Fibroblast of mammary gland (primary cell): ENCODE measurements at places on chromosomes 4 and X.

- no peak for DNase-seq
Measured at GRCh38 chrX:30181353-30181752, 34.0 kb upstream of the MAGEB2 start.

DNA sequence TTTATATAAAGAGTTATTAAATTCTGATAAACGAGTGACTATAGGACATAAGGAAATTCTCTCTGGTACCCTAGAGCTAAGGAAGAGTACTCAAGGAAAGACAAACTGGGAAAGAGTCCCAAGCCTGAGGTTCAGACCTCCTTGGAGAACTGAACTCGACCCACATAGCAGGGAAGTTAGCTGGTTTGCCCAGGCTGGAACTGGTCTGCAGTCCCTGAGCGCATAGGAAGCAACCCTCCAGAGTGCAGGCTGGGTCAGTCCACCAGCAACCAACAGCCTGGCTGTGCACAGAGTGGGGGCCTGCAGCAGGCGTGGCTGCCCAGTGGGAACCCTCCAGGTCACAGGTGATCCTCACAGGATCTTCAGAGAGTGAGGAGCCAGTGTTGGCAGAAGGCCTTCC is 114.1 kb downstream of the SOWAHB start:
- DNase-seq = peak; percentile 26

GRCh38 chrX:119667111-119667878 is 25.7 kb downstream of the SEPTIN6 start:
- peak; percentile 68 for DNase-seq

DNA sequence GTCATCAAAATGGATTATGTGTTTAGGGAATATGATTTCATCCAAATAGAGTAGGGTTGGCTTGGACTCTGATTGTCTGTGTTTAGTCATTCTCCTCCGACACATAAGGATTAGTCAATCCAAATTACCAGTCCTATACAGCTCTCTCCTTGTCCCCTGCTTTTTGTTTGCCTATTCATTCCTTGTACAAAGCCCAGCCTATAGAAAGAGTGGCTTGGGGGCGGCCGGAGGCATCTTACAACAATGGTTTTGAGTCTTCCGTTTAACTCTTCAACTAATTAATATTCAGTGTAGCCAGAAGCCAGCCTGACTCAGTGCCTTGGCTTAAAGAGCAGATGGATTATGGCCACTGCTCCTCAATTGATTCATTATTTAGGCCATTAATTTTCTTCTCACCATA is 796.6 kb upstream of the POU3F4 start:
- DNase-seq = peak; percentile 2

- no peak for DNase-seq
Measured at GRCh38 chrX:85503258-85504158, 124.0 kb upstream of the POF1B start.

DNA sequence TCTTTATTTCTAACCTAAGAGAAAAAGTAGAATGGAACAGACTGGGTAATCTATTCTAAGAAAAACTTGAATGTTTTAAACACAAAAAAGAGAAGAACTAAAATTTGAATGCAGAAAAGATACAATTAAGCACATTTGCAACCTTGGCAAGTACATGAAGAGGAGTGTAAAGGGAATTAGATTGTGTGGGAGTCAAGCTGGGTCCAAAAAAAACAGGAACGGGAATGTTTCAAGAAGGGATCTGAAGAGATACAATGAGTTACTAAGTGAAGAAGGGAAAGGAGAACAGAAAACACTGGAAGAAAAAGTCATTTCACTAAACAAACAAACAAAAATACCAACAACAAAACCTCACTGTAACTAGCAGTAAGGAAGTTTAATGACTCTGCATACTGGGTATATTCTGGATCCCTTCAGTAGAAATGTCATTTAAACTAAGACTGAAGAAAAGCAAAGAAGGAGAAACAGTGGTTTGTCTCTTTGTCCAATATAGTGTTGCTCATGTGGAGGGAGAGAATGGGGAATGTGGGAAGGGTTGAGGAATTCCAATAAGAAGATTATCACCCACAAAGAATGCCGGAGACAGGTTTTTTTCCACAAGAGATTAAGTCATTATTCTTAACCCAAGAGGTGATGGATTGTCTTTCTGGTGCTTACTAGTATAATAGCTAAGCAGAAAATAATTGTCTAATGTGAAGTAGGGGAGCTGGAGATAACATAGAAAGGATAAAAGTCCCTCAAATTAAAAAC is 50.4 kb upstream of the PTPN13 start:
- DNase-seq = no peak

- DNase-seq = no peak
Measured at GRCh38 chrX:120137439-120137838, 21.0 kb upstream of the RHOXF2 start.
